ENCODE measurements at places on chromosomes 16 and 17. TPM values are rescaled to one million over a fixed set of nuclear protein-coding genes. Genes with fewer than 3 reads are reported as not detected.

CCL8 gene
- total RNA-seq = not detected

SLC38A8 gene
- not detected for total RNA-seq

ATP1B2 gene
- 0.17 TPM for total RNA-seq

RAB40B gene
- total RNA-seq = 1.6 TPM

ZFPM1 gene
- 22.8 TPM for total RNA-seq

CLEC10A gene
- 0.96 TPM for total RNA-seq

GPR142 gene
- not detected for total RNA-seq

USP43 gene
- total RNA-seq = 0.08 TPM

CNEP1R1 gene
- 36.6 TPM for total RNA-seq

MYADML2 gene
- total RNA-seq = not detected

PLLP gene
- total RNA-seq = 1.8 TPM

TEKT5 gene
- not detected for total RNA-seq

PRAC1 gene
- not detected for total RNA-seq

SPATA22 gene
- total RNA-seq = 0.92 TPM

ARL6IP1 gene
- 111 TPM for total RNA-seq

CA4 gene
- not detected for total RNA-seq

EVI2A gene
- total RNA-seq = 37.8 TPM

ZP2 gene
- not detected for total RNA-seq

KRTAP4-1 gene
- not detected for total RNA-seq

LRRC36 gene
- not detected for total RNA-seq

NPTX1 gene
- 0.25 TPM for total RNA-seq

ABAT gene
- 4.1 TPM for total RNA-seq

ACLY gene
- total RNA-seq = 25.9 TPM

KCNH6 gene
- total RNA-seq = not detected

KRTAP2-3 gene
- not detected for total RNA-seq

YPEL2 gene
- 71.6 TPM for total RNA-seq

TMEM97 gene
- 3.7 TPM for total RNA-seq

Measured in CD4-positive, alpha-beta T cell (primary cell).